Ascending aorta (tissue), 2 donors: ENCODE measurements at places on chromosomes 7 and 10.

DNA sequence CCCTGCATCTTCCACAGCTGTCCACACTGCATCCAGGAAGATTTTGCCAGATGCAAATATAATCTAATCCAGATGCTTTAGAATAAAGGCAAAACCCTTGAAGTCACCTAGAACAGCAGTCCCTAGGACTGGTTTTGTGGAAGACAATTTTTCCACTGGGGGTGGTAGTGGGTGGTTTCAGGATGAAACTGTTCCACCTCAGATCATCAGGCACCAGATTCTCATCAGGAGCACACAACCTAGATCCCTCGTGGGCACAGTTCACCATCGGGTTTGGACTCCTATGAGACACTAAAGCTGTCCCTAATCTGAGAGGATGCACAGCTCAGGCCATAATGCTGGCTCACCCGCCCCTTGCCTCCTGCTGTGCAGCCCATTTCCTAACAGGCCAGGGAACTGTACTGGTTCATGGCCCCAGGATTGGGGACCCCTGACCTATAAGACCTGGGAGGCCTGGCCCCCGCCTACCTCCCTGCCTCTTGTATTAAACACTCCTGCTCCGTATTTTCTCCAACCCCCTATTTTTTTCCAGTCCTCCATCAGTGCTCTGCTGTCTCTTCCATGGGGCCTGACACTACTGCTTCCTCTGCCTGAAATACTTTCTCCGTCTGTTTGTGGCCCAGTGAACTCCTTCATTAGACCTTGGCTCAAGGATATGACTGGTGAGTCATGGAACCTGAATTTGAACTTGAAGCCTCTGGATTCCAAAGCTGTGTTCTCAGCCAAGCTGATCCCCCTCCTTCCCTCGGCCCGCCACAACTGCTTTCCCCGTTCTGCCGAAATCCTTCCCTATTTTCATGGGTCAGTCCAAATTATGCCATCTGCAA lies 79.9 kb upstream of the RHEB start:
- H3K4me3 ChIP-seq = no peak overlapping the region
- H3K36me3 ChIP-seq = peaks cover 5% of the 10 kb centered on the region
- H3K27ac ChIP-seq = peak overlapping the region; percentile 71
- no peak for DNase-seq

DNA sequence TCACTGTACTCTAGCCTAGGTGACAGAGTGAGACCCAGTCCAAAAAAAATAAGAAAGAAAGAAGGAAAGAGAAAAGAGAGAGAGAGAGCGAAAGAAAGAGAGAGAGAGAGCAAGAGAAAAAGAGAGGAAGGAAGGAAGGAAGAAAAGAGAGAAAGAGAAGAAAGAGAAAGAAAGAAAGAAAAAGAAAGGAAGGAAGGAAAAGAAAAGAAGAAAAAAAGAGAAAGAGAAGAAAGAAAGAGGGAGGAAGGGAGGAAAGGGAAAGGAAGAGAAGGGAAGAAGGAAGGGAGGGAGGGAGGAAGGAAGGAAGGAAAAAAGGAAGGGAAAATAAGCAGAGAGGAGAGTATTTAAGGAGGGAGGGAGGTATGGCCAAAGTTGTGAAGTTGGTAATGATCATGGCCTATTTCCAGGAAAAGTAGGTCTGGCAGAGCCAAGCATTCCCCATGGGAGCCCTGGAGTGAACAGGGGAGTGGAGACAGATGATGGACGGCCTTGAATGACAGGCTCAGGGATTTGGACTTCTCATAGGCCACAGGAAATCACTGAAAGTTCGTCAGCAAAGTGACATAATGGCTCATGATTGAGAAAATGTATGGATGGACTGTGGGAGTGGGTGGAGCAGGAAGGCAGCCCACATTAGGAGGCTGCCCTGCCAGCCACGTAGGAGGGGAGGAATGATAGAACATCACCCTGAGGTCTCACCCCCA lies 44.8 kb upstream of the CUX1 start:
- no peak overlapping the region for H3K4me3 ChIP-seq
- H3K27ac ChIP-seq = no peak overlapping the region

- H3K36me3 ChIP-seq = no peaks in the 10 kb centered on the region
- no peak overlapping the region for H3K27ac ChIP-seq
- H3K4me1 ChIP-seq = no peaks in the 10 kb centered on the region
- H3K4me3 ChIP-seq = no peak overlapping the region
These were observed 151.9 kb upstream of the ITGB1 start for GRCh38 chr10:33109788-33110469.

- H3K36me3 ChIP-seq = no peaks in the 10 kb centered on the region
- no peaks in the 10 kb centered on the region for H3K27me3 ChIP-seq
- no peaks in the 10 kb centered on the region for H3K4me1 ChIP-seq
These were observed 779.4 kb downstream of the TNS3 start for GRCh38 chr7:46802479-46802878.

DNA sequence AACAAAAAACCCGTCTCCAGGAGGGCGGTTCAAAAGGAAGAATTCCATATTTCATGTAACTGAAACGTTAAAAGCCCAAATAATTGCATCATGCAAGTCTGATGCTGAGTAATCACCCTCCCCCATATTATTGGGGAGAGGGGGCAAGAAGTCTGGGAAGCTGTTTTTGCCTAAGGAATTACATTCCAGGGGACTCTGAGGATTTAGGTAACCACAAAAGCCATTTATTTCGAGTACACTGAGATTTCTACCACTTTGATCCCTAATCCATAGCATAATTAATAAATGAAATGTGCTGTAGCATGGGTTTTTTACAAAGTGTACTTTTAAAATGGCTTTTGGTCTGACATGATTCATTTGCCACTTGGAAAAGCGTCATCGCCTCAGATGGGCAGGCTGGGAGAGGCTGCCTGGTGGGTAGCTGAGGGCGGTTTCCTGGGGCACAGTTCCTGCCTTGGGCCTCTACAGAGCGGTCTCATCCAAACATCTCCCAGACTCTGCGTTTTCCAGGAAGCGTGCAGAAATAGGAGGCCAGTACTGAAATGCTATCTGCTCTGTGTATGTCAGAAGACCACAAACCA lies 106.5 kb downstream of the TCF7L2 start:
- no peak for DNase-seq
- H3K36me3 ChIP-seq = no peaks in the 10 kb centered on the region
- no peak overlapping the region for H3K4me3 ChIP-seq

DNA sequence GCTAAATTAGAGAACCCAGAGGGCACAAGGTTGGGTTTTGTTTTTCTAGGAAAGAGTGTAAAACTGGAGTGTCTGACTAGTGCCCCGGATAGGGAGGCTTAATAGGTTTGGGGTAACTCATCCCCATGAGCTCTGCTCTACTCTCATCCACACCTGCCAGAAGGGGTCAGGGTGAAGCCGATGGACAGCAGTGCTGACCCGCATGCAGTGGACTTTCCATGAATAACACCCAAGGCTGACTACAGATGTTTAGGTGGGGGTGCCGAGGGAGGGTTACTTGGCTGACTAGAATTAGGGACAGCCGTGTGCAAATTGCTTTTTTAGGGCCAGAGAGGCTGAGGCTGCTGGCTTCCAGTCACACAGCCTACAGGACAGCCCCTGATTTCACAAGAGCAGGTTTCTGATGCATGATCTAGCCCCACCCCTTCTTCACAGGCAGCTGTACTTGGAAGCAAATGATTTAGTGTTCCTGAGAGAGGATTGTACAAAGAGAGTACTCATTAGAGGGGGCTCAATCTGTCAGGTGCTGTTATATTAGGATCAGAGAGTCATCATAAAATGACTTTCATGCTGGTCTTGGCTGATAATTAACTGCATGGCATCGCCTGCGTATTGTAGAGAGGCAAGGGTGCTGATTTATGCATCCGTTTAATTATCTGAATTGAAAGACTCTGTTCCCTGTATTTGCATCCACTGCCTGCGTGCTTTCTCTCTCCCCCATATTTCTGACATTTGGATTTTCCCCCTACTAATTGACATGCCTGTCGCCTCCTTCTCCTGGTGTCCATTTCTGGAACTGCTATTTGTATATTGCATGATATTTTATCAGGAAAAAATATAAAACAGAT lies 9.5 kb downstream of the INHBA start:
- H3K4me3 ChIP-seq = peak overlapping the region; percentile 82
- H3K4me1 ChIP-seq = peaks cover 9% of the 10 kb centered on the region
- H3K27ac ChIP-seq = peak overlapping the region; percentile 64

DNA sequence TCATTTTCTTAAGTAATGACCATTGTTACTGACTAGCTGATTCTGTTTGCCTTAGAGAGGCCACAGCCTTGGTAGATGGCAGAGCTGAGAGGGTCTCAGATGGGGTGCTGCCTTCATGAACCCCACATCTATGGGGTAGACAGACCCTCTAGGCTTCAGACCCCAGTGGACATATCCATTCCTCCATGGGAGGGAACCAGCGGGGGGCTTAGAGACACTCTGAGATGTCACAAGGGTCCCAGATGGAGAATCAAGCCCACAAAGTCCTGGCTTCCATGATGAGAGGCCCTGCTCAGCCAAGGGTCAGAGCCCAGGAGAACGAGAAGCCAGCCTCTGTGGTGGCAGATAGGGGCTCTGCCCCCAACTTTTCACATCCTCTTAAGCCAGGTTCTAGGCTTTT lies 408.6 kb downstream of the TCERG1L start:
- H3K27me3 ChIP-seq = no peaks in the 10 kb centered on the region
- no peaks in the 10 kb centered on the region for H3K4me1 ChIP-seq
- H3K36me3 ChIP-seq = no peaks in the 10 kb centered on the region
- H3K27ac ChIP-seq = no peak overlapping the region

DNA sequence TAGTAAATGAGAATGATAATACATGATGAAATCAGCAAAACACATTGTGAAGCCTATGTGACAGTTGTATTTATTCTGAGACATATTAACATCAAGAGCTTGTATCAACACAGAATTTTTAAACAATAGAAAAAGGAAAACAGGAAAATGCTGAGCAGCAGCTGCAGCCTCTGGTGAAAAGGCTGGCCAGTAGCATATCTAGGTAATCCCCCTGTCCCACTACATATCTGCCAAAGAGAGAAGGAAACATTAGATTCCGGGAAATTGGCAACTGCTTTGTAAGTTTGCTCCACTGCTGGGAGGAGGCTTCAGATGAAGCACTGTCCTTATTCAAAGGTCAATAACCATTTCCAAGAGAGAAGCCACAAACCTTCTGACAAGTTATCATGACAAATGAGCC lies 89.4 kb downstream of the RALA start:
- no peak for DNase-seq
- H3K27ac ChIP-seq = no peak overlapping the region
- H3K27me3 ChIP-seq = no peaks in the 10 kb centered on the region
- no peak overlapping the region for H3K4me3 ChIP-seq
- no peaks in the 10 kb centered on the region for H3K36me3 ChIP-seq

GRCh38 chr10:124156524-124157260 lies 63.3 kb upstream of the CHST15 start:
- H3K4me1 ChIP-seq = peaks cover 48% of the 10 kb centered on the region
- H3K27me3 ChIP-seq = no peaks in the 10 kb centered on the region
- DNase-seq = no peak

- no peak for DNase-seq
- no peak overlapping the region for H3K27ac ChIP-seq
- H3K27me3 ChIP-seq = no peaks in the 10 kb centered on the region
- H3K36me3 ChIP-seq = no peaks in the 10 kb centered on the region
- no peaks in the 10 kb centered on the region for H3K4me1 ChIP-seq
These were observed 159.5 kb upstream of the ZMIZ1 start for GRCh38 chr10:78909221-78909620.
